ENCODE measurements at places on chromosomes 2 and 18. TPM values are rescaled to one million over a fixed set of nuclear protein-coding genes. Genes with fewer than 3 reads are reported as not detected.

The NRBP1 gene
- 70.4 TPM for total RNA-seq

The GDF7 gene
- total RNA-seq: 0.89 TPM

The DSG4 gene
- total RNA-seq: 12.5 TPM

The INSIG2 gene
- total RNA-seq: 21.9 TPM

The BOK gene
- total RNA-seq: 17.9 TPM

GRCh38 chr18:23689031-23689615 is at the start of gene LAMA3:
Gene LAMA3 (plus strand): TSS chr18:23689453. CDS start chr18:23689684, 231 bp downstream.
- no peak for DNase-seq

GRCh38 chr2:144937910-144938709 is 418.2 kb upstream of the ZEB2 start:
- DNase-seq: peak; percentile 79

GRCh38 chr2:133296401-133296800 is 271.9 kb downstream of the NCKAP5 start:
- no peak for DNase-seq

GRCh38 chr2:140122001-140122400 is 1341.8 kb upstream of the NXPH2 start:
- no peak for DNase-seq

DNA sequence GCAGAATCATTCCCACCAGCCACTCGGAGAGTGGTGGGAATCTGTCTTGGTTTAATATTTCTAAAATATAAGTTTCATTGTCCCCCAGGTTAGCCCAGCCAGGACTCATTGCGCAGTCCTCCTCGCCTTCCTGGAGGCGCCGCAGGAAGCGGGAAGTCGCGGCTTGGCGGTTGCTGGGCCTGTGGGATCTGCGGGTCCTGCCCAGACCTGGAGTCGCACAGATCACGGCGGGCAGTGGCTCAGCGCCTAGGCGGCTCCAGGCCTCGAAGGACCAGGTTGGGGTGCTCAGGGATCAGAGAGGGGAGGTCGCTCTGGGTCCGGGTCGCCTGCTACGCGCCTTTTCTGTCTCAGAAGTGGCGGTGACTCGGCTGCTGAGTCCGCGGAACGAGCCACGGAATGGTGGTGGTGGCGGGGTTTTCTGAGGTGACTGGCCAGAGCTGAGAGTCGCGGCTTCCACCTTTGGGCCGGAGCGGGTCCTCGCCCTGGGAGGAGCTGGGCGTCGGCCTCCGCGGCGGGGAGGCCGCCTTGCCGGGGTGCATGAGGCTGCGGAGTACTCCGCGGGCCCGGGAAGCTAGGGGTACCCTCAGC is 2.6 kb downstream of the HOXD3 start:
- no peak for DNase-seq

DNA sequence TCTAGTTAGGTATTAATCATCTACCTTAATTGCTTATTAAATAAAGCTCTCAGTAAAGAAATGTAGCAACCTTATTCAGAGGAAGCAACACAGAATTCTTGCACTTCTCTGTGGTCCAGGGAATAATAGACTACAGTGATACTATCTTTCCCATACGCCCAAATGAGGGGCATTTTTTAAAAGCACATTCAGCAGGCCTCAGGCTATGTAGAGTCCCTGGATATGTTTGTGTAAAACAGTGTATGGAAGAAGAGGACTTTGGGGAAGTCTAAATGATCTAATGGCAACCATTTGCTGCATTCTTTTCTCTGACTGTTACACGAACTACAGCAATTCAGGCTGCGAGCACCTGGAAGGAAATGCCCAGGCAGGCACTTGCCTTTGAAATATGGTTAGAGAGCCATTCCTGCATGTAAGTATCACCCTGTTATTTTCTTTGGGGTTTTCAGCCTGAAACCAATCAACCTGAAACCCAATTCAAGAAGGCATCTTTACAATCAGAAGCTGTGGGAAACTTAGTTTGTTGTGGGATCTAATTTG is 1814.7 kb upstream of the CELF4 start:
- no peak for DNase-seq

DNA sequence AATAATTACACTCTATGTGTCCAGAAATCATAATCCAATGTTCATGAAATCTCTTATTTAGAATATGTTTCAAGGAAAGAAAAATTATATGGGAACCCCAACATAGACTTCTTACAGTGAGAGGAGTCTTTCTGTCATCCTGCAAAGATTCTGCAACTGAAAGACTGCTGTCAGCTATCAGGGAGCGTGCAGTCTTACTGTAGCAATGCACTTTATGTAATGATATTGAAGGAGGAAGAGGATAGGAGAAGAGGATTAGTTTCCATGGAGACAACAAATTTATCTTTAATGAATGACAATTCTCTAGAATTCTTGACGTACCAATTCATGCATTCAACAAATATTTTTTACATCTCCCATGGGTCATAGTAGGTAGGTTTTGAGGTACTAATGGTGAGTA is 61.3 kb upstream of the MYT1L start:
- no peak for DNase-seq

DNA sequence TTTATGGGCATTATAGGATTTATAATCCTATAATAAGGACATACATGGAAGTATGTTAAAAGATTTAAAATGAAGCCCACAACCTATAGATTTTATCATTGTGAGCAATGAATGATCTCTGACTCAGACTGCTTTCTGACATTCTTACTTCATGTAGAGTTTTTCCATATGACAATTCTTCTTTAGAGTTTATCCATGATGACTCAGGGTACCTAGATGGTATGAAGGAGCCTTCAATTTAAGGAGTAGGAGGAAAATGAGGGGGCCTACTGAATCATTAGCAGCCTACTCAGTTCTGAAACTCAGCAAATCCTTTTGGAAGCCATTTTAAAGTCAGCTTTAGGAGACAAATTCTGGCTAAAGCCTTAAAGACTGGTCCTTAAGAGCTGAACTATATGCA is 10.4 kb downstream of the PELI1 start:
- DNase-seq: no peak

- DNase-seq: no peak
Observed at GRCh38 chr2:200693836-200694470, 108.1 kb downstream of the AOX1 start.

DNA sequence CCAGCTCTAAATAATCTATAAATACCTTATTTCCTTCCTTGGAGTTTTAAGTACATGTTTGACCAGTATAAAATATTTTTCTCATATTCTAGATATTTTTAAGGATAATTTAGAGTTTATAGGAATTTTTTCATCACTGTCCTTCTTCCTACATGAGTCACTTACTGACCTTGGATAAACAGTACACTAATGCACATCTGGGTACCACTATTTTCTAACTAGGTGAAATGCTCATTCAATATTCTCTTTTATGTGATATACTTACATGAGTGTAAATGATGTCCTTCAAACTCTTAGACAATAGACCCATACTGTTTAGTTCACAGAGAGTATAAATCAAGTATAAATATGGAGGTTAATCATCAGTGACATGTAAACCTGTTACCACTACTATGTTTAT is 1574.2 kb upstream of the ACVR2A start:
- no peak for DNase-seq

DNA sequence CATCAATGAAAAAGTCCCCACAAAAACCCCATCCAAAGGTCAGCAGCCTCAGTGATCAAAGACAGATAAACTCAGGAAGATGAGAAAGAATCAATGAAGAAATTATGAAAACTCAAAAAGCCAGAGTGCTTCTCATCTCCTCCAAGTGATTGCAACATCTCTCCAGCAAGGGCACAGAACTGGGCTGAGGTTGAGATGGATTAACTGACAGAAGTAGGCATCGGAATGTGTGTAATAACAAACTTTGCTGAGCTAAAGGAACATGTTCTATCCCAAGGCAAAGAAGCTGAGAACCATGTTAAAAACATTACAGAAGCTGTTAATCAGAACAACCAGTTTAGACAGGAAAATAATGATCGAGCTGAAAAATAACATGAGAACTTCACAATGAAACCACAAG is 442.8 kb upstream of the SYT4 start:
- no peak for DNase-seq

- DNase-seq: peak; percentile 51
Observed at GRCh38 chr2:120710256-120710655, 25.4 kb upstream of the GLI2 start.

DNA sequence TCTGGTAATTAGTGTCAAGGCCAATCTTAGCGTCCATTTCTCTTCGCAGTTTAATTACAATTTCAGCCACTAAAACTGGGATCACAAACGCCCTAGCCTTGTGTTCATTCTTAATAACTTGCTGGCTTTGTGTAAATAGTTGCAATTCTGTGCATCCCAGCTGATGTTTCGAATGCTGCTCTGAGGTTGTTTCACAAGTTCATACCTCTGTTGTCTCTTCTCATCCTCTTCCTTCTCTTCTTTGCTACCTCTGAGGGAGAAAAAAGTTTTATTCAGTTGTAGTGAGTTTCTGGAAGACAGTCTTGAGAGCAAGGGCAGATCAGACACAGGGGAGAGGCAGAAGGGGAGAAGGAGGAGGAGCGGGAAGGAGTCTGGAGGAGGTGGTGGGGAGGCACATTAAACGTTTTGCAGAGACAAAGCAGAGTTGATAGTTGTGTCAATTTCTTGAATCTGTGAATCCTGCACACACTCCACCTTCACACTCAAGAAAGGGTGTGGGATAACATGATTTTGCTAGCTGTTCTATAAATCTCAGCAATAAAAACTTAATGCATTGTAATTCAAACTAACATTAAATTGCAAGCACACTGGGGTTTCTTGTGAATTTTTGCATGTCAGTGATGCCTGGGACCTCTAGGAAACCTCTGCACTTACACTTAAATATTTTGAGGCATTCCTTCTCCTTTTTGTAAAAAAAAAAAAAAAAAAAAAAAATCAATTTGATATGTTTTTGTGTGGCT is 6.8 kb downstream of the MEIS1 start:
- peak; percentile 32 for DNase-seq

DNA sequence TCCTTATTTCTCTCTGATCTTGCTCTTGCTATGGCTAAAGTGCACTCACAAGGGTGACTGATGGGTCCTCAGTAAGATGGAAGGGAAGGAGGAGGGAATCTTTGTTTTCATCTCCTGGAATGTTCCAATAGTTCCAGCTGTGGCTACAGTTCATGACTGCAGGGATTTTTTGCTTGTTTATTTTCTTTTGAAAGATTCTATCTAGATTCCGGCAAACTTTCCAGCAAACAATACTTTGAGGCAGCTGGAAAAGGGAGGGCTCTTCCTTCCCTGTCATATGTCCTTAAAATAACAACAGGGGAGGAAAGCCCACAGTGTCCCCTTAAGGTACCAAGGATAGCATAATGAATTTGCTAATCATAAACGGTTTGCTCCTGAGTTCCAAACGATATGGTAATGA is 111.3 kb upstream of the SLC14A2 start:
- DNase-seq: peak; percentile 35

DNA sequence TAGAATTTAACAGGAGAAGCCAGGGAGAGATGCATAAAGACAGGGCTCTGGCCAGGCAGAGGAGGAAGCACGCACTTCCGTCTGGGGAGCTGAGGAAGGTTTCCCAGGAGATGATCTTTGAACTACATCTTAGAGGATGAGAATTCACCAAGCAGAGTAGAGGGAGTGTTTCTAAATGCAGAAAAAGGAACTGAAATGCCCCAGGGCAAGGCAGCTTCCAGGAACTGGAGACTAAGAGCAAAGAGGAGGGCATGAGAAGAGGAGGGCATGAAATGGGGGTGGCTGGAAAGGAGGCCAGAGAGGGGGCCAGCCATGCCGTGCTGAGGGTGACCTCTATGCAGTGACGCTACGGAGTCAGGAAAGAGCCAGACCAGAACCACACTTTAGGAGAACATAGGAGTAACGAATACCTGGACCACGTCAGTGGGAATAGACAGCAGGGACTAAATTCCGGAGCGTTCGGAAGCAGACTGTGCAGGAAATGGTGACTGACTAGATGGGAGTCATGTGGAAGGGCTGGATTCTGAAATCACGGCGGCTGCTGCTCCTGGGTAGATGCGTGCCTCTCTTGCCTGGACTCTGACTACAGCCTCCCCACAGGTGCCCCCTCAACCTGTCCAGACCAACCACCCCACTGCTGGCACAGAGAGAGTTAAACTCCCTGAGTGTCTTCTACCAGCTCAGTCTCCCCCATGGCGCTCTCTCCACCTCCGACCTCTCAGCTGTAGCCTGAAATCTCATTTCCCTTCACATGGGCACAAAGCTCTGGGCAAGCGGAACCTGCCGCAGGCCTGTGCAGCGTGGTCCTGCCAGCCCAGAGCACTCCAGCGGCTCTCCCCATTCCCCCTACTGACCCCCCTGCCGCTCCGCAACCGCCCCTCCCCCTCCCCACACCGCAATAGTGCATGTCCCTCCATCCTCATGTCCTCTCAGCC is 87.0 kb upstream of the RTN4 start:
- no peak for DNase-seq
